ENCODE measurements at places on chromosomes 7 and 10.

DNA sequence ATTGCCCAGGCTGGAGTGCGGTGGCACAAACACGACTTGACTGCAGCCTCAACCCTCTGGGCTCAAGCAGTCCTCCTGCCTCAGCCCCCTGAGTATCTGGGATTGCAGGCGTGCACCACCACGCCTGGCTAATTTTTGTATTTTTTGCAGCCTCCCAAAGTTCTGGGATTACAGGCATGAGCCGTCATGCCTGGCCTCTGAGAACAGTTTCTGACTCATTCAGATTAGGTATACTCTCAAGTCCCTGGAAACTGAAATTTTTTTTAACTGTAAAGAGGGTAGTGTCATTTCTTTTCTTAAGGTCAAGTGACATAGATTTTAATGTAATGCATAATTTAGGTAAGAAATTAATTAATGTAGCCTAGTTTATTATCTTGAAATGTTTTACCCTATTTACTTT, 104.7 kb downstream of the SEPTIN7 start:
- no peak for DNase-seq

DNA sequence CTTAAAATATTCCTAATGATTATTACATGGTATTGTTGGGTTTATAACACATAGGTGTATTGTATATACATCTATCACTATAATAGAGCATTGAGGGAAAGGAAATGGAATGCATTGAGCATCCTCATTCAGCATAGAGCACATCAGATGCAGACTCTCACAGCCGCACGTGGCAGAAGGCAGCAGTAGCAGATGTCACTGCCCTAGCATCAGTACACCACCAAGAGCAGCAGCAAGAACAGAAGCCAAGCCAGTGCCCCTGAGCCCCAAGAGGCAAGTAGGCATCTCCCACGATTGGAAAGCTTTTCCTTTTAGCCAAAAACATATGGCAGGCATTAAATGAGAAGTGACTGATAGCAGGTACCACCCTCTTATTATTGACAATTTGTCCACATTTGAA, 510.0 kb downstream of the TNS3 start:
- DNase-seq = no peak

GRCh38 chr10:127996586-127996985, 89.7 kb downstream of the PTPRE start:
- DNase-seq = no peak

- DNase-seq = no peak
Measured at GRCh38 chr7:92609921-92610518, 19.8 kb upstream of the FAM133B start.

DNA sequence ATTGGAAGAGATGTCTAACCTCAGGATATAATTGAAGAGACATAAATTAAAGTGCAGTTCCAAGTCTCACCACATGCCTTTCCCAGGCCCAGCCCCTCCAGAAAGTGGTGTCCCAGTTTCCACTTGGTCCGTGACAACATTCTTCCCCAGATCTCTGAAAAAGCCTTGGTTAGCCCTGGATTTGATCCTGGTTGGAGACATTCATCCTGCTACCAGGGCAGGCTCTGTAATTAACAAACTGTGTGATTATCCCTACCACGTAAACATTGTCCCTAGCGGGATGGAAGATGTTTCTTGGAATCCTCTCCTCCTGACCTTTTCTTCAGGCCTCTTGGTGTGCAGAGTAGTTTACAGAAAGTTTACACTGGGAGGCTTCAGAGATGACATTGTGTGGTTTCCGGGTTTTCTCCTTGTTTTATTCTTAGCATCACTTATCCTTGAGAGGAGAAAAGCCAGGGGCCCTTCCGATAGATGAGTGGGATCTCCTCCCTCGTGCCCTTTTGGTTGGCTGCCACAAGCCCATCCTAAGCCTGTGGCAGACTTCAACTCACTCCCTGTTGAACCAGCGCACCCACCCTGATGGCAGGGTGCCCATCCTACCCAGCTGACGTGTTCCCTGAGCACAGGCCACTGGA, 83.8 kb downstream of the COL13A1 start:
- DNase-seq = no peak

- DNase-seq = no peak
Measured at GRCh38 chr10:24723386-24723787, 300 bp downstream of the ARHGAP21 start.

DNA sequence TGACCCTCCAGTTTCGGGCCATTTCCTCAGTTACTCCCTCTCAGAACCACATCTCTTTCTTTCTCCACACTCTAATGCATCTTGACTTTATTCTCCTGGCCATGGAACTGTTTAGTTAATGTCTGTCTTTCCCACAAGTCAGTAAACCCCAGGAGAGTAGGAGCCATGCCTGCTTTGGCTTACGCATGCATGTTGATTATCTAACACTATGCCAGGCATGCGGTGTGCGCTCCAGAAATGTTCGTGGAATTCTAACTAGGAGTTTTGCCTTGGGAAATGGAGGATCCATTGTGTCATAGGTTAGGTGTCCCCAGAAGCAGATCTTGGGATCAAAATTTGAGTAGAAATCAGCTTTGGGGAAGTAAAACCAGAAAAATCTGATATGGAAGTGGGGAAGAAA, 308.9 kb downstream of the GRID1 start:
- DNase-seq = no peak

DNA sequence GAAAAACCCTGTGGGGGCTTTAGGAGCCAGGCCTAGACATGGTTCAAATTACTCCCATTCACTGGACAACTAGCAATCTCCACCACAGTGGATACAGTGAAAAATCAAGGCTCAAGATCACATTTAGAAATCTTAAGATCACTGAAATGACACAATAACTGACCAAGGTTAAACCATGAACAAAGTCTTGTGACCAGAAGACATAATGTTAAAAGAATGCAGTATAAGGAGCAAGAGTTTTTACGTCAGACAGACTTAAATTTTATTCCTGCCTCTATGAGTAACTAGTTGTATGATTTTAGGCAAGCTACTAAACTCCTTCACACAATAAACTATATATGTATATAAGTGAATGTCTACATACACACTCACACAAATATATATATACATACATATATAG, 68.5 kb downstream of the MICU1 start:
- peak; percentile 20 for DNase-seq

GRCh38 chr7:148726385-148726784, 27.7 kb downstream of the CUL1 start:
- no peak for DNase-seq

GRCh38 chr10:72407471-72407870, 52.8 kb upstream of the DNAJB12 start:
- DNase-seq = no peak

DNA sequence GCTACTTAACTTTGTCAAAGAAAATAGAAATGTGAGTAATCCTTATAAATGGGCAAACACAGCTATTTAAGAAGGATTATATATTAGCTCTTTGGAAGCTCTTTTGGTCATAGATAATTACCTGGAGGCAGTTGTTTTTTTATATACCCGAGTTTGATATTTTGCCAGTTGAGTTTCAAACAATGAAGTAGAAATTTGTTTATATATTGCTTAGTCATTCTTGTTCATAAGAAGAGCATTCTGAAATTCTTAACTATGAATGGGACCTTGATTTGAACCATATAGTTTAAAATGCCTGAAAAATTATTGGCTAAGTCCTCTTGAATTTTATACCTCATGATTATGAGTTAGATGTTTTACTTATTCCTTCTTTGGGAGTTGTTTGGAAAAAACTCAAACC, 36.4 kb downstream of the MINPP1 start:
- no peak for DNase-seq

- DNase-seq = no peak
Measured at GRCh38 chr7:105461518-105461917, 60.6 kb downstream of the PUS7 start.

DNA sequence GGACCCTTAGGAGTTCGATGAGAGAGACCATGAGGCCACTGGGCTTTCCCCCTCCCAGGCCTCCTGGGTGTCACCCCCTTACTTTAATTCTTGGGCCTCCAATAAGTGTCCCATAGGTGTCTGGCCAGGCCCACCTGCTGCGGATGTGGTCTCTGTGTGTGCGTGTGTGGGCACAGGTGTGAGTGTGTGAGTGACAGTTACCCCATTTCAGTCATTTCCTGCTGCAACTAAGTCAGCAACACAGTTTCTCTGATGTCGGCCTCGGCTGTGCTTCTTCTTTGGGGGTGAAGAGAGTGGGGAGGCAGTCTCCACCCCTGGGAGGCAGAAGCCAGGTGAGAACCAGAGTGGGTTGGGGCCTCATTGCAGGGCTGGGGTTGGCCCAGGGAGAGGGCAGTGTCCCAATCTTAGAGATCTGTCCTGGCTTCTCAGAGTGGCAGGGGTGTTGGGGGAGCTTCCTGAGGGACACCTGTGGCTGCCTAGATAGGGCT, 1.5 kb downstream of the PVRIG start:
- no peak for DNase-seq

DNA sequence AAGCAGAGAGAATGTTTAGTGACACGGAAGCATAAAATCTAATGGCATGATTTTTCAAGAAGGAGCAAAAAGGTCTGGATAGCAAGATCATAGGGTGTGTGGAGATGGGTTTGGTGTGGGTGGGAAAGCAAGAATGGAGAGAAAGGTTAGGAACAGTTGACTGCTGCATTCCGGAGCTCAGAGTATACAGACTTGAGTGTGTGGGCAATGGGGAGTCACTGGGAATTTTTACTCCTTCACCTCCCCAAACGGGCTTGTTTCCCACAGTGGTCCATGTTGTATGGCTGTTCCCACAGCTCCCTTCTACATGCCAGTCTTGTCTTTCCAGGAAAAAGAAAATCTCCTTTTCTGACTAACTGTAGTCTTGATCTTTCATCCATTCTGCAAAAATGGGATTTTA, 122.1 kb downstream of the CDK6 start:
- DNase-seq = no peak

DNA sequence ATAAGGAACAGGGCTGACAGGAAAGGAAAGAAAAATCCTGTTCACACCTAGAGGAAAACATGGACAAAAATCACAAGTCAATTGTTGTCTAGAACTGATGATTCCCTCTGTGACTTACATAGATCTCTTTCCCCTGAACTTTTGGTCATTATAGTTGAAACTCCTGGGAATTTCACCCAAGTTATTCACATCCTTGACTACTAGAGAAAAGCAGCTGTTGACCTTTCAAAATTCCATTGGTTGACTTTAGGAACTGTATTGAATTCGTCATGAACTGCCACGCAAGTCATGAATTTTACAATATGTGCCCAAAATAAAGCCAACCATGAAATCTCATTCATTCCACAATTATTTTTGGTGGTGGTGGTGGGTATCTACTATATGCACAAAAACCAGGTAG, 104.3 kb downstream of the UBE2H start:
- no peak for DNase-seq

DNA sequence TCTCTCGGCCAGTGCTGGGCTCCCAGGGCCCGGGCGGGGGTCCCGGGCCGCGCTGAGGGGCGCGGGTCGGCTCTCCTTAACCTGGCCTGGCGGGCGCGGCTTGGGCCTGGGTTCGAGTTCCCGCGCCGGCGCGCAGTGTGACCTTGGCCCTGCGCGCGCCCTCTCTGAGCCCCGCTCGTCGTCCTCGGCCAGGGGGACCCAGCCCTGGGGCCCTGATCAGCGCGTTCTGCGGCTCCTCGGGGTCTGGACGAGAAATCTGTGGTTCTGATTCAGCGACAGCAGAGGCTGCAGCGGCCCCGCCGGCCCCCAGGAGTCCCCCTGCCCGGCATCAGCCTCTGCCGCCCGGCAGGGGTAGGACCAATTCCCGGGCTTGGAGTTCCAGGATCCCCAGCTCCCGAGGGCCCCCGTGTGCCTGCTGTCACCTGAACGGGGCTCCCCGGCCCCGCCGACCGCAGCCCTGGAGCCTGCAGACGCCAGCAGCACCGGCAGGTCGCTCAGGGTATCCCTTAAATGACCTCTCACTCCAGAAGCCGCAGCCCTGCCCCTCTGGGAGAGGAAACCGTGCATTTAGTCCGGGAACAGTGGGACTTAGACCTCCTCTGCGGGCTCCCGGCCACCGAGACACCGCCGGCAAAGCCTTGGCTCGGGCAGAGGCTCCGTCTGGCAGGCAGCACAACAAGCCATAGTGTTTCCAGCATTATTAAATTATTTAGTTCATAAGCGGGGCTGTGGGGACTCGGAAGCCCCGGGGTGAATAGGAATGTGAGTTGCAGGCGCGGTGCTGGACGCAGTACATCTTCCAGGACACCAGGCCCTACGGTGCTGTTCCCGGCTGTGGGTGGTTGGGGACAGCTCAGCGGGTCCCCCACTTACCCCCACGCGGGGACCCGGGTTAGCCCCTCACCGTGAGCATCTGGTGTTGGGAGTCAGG, 572 bp downstream of the CHST12 start:
- no peak for DNase-seq

GRCh38 chr7:4792537-4793126, 17.2 kb downstream of the AP5Z1 start:
- no peak for DNase-seq

DNA sequence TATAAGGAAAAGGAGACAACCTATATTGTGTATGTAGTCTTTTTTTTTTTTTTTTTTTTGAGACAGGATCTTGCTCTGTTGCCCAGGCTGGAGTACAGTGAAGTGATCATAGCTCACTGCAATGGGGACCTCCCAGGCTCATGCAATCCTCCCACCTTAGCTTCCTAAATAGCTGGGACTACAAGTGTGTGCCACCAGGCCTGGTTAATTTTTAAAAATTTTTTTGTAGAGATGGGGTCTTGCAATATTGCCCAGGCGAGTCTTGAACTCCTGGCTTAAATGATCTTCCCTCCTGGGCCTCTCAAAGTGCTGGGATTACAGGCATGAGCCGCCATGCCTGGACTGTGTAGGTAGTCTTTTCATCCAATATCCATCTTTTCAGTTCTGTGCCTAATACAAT, 78.7 kb upstream of the ARHGAP21 start:
- DNase-seq = no peak

GRCh38 chr10:33764694-33765185, 430.3 kb upstream of the NRP1 start:
- no peak for DNase-seq

GRCh38 chr7:140059273-140060242, 3.2 kb downstream of the PARP12 start:
- DNase-seq = peak; percentile 34

GRCh38 chr7:127858915-127859189, 172.4 kb downstream of the LRRC4 start:
- DNase-seq = no peak

- DNase-seq = no peak
Measured at GRCh38 chr7:116386674-116387073, 112.9 kb upstream of the CAV2 start.

DNA sequence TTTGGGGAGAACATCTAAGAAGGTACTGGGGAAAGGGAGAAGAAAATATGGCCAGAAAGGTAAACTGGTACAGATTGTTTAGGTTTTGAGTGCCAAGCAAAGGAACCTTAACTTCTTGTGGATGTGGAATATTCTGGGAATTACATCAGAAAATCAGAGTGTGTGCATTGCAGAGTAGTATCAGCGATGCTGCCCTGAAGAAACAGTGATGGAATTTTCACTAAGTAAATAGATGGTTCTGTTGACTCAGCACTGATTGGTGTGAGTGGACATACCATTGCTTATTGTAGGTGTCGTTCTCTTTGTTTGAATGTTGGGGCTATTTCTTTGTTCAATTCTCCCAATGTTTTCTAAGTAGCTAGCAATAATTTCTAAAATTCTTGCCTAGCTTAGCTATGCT, 24.4 kb upstream of the AKR1B1 start:
- no peak for DNase-seq
